Motor neuron (in vitro differentiated cells): ENCODE measurements at places on chromosomes 2 and 18.

GRCh38 chr2:147916067-147916466 is 71.2 kb downstream of the ACVR2A start:
- ATAC-seq, result no peak

DNA sequence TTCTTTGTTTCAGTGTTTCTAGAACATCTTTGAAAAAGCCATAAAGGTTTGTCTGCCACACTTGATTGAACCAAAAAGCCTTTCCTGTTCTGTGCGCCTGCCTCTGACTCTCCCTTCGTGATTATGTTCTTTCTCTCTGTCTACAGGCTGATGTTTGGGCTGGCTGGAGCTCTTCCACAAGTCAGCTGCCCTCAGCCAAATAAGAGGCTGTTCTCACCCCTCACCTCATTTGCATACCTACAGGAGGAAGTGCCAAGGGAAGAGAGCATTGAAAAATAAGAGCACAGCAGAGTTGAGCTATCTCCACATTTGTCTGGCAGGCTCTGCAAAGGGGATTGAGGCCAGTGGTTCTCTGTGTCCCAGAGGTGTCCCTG is 15.8 kb downstream of the INPP5D start:
- peak; percentile 85 for ATAC-seq

- ATAC-seq, result no peak
These were observed 24.8 kb upstream of the PTMA start for GRCh38 chr2:231683292-231684235.

DNA sequence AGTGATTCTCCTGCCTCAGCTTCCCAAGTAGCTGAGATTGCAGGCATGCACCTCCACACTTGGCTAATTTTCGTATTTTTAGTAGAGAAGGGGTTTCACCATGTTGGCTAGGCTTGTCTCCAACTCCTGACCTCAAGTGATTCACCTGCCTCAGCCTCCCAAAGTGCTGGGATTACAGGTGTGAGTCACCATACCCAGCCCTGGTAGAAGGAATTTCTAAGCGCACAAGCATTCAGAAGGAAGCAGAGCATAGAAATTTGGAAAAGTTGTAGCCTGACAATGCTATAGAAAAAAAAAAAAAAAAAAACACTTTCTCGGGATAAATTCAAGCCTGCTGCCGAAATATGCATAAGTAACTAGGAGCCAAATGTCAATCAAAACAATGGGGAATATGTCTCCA is 249.4 kb downstream of the GRB14 start:
- no peak for ATAC-seq

GRCh38 chr2:181841079-181841478 is 50.5 kb upstream of the ITPRID2 start:
- ATAC-seq, result no peak

DNA sequence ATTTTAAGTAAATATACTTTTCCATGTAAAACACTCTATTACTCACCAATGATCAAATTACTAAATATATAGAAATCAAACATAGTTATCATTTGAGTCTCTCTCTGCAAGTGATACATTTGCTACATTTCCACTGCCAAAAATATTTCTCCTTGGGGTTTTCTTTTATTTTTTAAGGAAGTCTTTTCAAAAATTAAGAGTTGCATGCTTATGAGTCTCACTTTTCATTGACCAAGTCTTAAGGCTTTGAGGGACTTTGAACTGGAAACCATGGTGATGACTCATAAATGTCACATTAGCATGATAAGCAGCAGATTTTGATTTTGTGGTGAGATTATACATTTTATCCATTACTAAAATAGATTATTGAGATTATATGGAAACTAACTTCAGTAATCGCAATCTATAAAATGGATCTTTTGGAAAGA is 152.9 kb downstream of the FAM124B start:
- ATAC-seq, result no peak

GRCh38 chr18:57440331-57441070 is 5.3 kb downstream of the ONECUT2 start:
- no peak for ATAC-seq

DNA sequence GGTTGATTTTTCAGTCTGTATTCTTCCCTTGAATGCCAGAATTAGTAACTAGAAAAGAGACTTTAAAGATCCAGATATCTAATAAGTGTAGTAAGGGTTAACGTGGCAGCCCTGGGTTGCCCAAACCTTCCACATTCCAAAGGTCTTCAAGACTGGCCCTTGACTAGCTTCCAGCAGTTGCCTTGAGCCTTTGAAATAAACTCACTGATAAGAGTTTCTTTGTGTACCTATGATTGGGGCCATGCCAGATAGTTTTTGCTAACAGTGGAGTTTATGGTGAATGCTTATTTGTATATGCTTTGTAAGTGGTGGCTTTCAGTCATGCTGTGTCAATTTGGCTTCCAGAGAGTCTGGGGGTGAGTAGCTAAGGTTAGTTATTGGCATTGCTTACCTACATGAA is 722.3 kb downstream of the RNF144A start:
- no peak for ATAC-seq

DNA sequence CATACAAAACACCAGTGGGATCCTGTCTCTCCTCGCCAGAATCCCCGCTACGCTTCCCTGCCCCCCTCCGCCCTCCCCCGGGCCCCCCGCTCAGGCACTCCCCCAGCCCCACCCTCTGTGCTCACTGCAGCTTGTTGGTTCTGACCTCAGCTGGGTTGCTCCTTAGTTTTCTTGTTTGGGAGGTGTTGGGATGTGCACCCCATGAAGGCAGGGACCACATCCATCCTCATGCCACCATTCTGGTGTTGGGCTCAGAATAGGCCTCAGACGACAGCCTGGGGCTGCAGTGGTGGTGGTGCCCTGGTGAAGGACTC is 4.6 kb downstream of the SNED1 start:
- ATAC-seq, result no peak

- no peak for ATAC-seq
These were observed 22.2 kb downstream of the CCDC121 start for GRCh38 chr2:27606611-27607010.

DNA sequence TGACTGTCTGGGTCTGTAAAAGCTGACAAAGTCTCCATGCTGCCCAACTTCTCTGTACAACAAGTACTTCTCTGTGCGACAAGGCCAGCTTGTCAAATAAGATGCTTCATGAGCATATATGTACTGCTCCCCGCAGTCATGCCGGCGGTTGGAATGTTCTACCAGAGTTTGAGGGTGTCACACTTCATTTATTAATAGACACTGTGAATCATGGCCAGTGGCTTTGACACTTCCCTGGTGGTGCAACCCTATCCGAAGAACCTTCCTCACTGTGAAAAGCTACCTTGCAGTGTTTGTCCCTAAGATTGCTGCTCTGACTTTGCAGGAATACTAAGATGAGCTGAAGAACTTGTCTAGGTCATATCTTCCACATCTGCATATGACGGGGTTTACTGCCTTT is 120.9 kb upstream of the NRP2 start:
- ATAC-seq, result no peak

GRCh38 chr2:61962095-61962984 is 56.9 kb downstream of the COMMD1 start:
- no peak for ATAC-seq

DNA sequence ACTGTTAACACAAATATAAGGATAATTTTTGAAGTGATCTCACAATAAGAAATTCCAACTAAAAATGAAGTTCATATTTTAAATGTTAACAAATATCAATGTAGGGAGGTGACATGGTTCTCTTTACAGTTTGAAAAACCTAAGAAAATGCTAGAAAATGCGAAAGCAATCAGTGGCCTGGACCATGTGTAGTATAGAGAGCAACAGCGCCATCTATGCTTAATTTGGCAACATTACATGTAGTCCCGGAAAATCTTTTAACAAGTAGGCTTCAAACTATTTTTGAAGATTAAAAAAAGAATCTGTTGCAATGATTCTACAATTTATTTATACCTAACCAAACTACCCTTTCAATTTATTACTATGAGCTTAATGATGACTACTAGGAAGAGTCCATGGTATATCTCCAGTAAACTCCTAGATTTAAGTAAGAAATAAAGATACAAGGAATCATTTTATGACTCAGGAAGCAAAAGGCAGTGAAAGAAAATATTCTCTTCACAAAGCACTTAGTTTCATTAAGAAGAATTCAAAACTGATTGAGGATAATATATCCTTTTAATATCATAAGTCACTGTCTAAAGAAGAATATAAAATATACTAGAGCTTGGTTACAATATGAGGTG is 33.3 kb downstream of the NDUFA10 start:
- ATAC-seq, result peak; percentile 69

- no peak for ATAC-seq
These were observed 92.1 kb downstream of the GALR1 start for GRCh38 chr18:77341527-77342325.

GRCh38 chr18:10370716-10371115 is 83.7 kb upstream of the APCDD1 start:
- ATAC-seq, result no peak

GRCh38 chr2:64179582-64180321 is 35.5 kb upstream of the PELI1 start:
- ATAC-seq, result no peak

- ATAC-seq, result no peak
These were observed 7.2 kb upstream of the SALL3 start for GRCh38 chr18:78972385-78972918.

DNA sequence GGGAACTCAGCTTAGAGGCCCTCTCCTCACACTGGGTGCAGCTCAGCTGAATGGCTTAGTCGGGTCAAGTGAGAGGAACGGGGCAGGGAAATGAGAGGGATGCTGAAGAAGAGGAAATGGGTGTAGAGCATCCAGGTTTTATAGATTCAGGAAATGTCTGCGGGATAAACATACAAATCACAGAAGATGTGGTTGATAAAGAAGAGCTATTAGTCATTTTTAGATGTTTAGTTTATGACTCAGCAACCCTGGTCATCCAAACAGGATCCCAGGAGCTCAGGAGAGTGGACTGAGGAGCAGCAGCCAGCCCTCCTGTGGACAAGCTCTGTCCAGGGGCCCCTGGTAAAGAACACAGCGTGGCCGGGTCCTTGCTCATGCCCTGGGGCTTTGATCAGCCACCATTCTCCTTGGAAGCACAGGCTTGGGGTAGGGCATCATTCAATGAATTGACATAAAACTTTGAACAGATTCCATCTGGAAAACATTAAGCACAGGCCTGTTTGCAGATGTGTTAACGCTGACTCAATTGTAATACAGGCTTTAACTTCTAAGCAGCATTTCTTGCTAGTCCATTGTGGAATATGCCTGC is 83.0 kb downstream of the NPAS2 start:
- peak; percentile 42 for ATAC-seq
